ENCODE measurements at places on chromosomes 12 and 14.

GRCh38 chr12:22578328-22578727 is 34.0 kb upstream of the C2CD5 start:
- DNase-seq = no peak

GRCh38 chr14:91186515-91187066 is 57.9 kb downstream of the GPR68 start:
- DNase-seq = no peak

DNA sequence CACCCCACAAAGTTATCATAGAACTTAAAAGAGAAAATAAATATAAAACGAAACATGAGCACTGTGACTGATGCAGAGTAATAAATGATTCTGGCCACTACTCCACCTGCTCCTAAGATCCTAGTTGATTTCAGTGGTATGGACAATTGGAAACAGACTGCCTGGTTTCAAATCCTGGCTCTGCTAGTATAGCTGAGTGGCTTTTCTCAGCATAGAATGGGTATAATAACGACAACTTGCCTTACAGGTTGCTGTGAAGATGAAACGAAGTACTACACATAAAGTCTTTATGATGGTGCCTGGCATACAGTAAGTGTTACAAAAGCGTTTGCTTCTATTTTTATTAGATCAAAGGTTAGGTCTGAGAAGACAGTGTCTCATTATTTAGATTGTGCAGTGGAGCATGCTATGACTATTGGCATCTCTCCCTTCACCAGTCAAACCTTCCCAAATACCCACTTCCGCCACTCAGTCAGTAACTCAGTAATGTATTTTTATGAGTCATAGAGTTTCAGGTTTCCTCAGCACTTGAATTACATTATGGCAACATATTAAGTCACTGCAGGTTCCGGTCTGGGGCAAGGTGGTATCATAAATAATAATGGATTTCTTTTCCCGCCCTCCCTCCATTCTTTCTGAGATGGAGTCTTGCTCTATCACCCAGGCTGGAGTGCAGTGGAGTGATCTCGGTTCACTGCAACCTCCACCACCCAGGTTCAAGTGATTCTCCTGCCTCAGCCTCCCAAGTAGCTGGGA is 29.7 kb upstream of the NR2C1 start:
- peak; percentile 93 for DNase-seq

- DNase-seq = no peak
Measured at GRCh38 chr12:1574865-1575259, 19.5 kb downstream of the FBXL14 start.

- DNase-seq = no peak
Measured at GRCh38 chr12:64253356-64253755, 31.3 kb upstream of the KICS2 start.

GRCh38 chr14:53304726-53305381 is 151.7 kb upstream of the DDHD1 start:
- DNase-seq = no peak

DNA sequence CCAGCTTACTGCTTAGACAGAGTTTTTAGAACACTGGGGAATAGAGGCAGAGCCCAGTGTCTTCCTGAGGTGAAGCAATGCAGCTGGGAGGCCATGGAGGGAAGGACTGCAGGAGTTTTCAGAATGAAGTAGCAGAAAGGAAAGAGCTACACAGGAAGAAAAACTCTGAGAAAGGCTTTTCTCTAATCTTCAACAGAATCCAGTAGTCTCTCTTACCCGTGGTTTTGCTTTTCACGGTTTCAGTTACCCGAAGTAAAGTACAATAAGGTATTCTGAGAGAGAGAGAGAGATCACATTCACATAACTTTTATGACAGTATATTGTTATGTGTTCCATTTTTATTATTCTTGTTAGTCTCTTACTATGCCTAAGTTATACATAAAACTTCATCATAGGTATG is 761.6 kb downstream of the BCL11B start:
- no peak for DNase-seq

DNA sequence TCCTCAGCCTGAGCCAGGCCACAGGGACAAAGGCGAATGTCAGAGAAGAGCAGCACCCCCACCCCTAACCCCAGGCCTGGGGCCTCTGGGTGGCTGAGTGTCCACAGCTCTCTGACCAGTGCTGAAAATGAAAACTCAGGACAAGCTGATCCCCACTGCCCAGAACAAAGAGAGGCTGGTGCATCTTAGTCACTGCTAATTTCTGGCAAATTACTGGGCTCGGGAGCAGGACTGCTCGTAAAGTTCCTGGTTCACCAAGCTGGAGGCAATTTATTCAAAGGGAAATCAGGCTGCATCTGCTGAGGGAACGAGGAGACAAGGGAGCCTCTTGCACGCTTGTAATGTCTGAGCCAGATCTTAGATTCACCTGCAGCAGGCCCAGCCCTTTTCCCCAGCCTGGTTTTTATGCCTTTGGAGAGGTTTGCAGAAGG is 43.2 kb downstream of the CALM1 start:
- no peak for DNase-seq

DNA sequence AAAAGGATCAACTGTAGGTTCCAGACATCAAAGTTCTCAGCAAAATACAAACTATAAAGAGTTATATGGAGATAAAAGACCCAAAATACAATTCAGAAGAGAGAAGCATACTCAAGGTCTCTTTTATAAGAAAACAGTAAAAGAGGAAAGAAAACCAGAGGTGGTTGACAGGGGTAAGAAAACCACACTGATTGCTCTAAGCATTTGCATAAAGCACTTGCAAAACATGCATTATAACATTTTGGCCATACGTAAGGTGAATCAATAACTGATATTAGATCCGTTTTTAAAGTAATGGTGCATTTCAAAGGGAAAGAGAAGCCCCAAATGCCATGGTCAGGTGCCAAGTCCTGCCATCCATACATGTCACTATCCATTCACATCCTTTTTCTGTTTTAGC is 5.9 kb downstream of the DDHD1 start:
- no peak for DNase-seq

DNA sequence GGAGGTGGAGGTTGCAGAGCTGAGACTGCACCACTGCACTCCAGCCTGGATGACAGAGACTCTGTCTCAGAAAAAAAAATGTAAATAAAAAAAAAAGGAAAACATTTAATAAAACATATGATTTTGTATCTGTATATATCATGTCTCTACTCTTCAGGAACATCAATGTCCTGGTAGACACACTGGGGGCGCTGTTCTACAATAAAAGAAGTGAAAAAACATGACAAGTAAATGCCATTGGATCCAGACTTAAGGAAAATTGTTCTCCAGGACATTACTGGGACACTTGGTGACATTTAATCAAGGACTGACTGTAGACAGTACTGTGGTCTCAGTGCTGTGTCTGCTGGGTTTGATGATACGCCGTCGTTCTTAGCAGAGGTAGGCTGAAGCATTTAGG is 15.5 kb upstream of the KLC1 start:
- DNase-seq = no peak

- no peak for DNase-seq
Measured at GRCh38 chr14:105093038-105093430, 27.8 kb upstream of the GPR132 start.

DNA sequence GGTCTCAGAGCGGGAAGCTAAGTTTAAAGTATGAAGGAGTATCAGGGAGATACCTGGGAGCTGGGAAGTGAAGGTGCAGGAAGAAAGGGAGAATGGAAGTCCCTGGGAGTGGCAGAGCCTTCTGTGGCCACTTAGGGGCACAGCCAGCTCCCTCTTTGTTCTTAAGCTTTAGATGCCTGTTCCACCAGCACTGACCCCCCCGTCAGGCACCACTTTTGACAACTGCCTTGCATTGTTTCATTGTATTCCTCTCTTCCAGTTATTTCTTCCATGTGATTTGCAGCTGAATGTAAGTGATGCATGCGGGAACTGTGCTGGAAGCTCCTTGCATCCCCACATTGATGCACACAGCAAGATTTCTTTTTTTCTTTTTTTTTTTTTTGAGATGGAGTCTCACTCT is 2.6 kb downstream of the GALNT16 start:
- DNase-seq = no peak

GRCh38 chr12:131860472-131861260 is 32.5 kb downstream of the MMP17 start:
- DNase-seq = peak; percentile 51

GRCh38 chr12:5308216-5308615 is 123.7 kb upstream of the NTF3 start:
- DNase-seq = no peak

DNA sequence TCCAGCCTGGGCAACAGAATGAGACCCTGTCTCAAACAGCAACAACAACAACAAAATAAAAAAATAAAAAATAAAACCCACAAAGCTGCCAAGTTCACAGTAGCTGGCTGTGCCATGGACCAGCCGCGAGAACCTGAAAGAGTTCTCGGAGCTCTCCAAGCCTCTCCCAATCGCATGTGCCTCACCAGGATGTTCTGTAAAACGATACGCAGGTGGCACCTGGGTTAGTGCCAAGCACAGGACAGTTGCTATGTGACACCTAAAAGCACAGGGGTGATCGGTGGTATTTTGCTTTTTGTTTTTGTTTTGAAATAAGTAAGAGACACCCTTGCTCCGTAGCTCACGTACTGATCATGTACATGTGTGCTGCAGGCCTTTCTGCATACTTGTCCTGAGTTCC is 52.4 kb downstream of the RFLNA start:
- DNase-seq = no peak

GRCh38 chr12:93851257-93851671 is 174.1 kb downstream of the CRADD start:
- DNase-seq = peak; percentile 32

DNA sequence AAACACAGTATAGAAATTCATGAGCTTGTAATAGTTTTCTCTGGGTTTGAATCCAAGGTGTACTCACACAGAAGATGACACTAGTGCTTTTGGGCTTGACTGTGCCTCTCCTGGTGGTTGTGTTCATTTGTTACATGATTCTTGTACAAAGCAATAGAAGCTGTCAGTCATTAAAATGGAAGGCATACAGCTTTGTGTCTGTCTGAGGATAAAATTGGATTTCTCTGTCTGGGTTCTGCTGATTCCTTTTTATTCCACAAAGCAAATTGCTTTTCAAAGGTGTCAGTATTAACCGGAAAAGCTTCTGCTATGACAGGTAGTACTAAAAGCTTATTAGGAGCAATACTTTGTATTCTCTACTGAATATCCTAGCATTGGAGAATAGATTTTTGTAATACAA is 361.2 kb downstream of the SLC6A15 start:
- no peak for DNase-seq

- no peak for DNase-seq
Measured at GRCh38 chr14:62315631-62316030, 553.4 kb downstream of the SNAPC1 start.

DNA sequence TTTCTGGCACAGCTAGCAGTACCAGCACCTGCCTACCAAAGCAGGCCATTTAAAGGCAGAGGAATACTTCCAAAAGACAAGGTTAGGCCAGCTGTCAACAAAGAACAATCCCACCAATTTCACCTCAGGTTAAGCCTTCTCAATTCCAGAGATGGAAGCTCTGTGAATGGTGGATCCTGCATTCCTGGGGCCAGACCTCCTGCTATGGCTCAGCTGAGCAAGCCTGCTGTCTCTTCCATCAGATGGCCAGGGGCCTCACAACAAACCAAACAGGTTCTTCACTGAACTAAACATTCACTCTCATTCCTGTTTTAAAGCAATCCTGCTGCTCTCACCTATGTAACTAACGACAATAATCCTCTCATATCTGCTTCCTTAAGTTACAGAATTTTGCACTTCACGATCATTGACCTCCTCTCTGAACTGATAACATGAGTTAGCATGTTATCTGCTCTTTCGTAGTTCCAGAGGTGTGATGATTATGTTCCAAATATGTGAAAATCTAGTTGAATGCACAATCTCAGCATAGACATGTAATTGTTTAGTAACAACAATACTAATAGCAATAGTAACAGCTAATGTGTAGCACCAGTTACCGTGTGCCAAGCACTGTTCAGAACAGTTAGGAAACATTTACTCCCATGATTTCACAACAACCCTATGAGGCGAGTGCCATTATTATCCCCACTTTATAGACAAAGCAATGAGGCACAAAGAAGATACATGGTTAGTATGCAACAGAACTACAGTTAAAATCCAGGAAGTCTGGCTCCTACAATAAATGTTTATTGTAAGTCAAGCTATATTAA is 73.2 kb downstream of the SLC2A13 start:
- DNase-seq = no peak

DNA sequence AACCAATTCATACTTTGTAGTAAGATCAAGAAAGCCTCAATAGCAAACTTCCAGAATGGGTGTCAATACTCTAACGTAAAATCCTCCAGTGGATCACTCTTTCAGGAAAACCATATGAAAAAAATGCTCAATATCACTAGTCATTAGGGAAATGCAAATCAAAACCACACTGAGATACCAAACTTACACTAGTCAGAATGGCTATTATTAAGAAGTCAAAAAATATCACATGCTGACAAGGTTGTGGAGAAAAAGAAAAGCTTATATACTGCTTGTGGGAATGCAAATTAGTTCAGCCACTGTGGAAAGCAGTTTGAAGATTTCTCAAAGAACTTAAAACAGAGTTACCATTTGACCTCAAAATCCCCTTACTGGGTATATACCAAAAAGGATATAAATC is 49.5 kb upstream of the ATXN7L3B start:
- DNase-seq = no peak

DNA sequence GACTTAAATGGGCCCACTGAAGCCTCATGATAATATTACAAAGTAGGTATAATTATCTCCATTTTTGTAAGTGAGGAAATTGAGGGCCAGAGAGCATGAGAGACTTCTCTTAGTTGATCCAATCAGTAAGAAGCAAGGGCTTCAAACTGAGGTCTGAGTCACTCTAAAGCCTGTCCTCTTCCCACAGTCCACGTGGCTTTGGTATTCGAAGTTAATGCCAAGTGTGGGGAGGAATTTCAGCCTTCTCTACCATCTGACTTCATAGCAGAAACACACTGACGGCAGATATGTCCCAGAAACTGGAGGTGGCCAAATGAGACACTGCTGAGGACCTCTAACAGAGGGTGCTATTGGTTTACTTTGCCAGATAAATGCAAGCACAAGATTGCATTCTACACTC is 114.4 kb upstream of the OVCH1 start:
- no peak for DNase-seq

DNA sequence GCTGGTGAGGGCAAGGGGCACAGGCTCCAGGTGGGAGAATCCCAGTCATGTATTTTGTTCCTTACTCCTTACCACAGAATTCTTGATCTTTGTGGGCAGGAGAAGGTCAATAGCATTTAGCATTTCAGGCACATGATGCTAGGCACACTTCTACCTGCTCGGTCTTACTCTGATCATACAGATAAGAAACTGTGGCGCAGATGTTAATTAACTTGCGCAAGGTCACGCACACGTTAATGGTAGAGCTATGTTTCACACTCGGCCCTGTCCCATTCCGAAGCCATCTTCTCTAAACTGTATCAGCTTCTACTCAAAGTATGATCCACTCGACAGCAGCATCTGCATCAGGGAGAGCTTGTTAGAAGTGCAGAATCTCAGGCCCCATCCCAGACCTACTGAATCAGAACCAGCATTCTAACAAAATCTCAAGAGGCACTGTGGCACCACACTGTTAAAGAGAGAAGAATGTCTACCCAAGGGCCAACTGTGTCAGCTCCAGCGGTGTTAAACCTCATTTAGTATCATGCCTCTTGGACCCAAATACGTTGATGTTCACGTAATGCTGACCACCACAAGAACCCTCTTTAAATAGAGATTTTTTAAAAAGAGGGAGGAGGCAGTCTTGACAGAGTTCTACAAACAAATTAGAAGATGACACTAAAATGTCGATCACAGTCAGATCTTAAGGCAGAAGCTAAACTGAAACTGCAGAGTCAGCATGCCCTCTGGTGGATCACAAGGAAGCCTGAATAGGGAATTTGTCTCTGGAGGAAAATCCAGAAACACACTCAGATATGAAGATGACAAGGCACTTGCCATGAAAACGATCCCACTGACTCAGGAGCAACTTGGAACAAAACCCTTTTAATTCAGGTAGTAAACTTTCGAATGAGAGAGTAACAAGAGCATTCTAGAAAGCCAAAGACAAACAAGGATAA is 7.3 kb downstream of the STXBP6 start:
- peak; percentile 48 for DNase-seq

Measured in DMS153 (cell line).